ENCODE measurements at places on chromosomes 7 and 10.

- no peak for DNase-seq
Measured at GRCh38 chr7:31104361-31105255, 52.5 kb downstream of the ADCYAP1R1 start.

DNA sequence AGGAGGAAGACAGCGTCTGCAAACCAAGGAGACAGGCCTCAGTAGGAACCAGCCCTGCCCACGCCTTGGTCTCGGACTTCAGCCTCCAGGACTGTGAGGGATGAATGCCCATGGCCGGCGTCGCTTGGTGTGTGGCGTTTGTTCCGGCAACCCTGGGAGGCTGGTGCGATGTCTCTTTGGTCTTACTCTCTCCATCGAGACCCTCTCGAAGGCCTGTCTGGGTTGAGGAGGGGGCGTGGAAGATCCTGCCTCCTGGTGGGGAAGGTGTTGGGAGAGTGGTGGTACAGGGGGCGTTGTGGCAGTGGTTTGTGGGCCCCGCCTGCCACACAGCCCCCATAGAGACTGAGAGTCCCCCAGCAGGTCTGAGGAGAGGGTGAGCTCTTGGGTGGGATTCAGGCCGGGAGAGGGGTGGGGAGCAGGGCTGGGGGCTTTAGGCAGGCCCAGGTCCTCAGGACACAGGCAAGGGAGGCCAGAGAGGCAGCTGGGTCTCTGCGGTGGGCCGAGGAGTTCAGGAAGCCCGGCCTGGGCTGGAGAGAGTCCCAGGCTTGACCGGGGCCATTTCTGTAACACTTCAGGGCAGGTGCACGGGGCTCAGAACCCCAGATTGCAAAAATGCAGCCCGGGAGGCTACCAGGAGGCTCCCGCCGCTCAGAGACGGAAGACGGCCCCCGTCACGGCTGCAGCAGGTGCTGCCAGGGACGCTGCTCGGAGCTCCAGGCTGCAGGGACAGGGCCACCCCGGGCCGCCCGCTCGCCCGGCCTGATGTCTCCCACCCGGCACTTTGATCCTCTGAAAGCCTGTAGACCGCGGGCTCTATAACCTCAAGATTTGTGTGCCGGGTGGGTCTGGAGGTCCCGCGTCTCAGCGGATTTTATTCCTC is 33.8 kb upstream of the PSMG3 start:
- no peak for DNase-seq

GRCh38 chr10:20674926-20675325 is 222.2 kb downstream of the NEBL start:
- DNase-seq, result no peak

DNA sequence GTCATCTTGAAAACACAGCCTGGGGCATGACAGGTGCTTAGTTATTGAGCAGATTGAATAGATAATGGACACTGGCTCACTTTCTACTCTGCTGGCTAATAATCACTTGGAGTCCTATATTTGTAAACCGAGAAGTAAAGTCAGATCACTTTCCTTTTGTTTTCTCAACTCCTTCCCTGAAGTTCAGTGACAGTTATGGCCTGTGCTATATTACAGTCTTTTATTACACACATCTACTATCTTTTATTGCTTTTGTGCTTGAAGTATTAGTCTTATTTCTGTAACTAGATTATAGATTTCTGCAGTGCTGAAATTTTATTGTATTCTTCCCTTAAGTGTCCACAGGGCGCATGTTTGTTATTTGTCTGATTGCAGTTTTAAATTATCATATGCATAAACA is 136.4 kb upstream of the TAC1 start:
- no peak for DNase-seq

DNA sequence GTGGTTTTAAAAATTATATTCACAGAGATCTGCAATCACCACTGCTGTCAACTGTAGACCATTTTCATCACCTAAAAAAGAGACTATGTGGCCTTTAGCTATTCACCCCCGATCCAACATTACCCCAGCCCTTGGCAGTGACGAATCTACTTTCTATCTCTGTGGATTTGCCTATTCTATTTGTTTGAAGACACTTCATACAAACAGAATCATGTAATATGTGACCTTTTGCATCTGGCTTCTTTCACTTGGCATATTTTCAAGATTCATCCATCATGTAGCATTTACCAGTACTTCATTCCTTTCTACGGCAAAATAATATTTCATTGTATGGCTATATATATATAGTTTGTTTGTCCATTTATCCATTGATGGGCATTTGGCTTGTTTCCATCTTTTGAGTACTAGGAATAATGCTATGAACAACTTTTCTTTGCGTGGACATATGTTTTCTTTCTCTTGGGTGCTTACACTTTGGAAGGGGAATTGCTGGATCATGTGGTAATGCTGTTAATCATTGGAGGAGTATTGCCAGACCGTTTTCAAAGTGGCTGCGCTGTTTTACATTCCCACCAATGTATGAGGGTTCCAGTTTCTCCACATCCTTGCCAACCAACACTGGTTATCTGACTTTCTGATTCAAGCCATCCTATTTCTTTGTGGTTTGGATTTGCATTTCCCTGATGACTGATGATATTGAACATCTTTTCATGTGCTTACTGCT is 22.3 kb downstream of the ADAMTS14 start:
- peak; percentile 70 for DNase-seq

DNA sequence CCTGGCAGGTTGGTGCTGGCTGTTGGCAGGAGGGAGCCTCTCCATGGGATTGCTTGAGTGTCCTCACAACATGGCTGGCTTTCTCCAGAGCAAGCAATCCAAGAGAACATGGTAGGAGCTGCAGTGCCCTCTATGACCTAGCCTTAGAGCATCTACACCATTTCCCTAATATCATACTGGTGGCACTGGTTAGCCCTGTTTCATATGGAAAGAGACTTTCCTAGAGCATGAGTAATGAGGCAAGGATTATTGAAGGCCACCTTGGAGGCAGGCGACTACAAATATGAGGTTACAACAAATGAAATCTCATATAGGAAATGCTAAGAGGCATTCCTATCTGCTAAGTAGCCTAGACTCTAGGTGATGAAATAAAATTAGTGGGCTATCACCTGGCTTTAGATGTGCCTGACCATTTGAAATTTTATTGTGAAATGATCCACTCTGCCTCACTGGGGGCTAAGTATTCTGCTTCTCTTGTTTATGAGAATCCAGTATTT is 153.6 kb downstream of the RGS10 start:
- no peak for DNase-seq

- no peak for DNase-seq
Measured at GRCh38 chr10:78371136-78371535, 337.5 kb downstream of the RPS24 start.

GRCh38 chr7:111654343-111654742 is 92.1 kb upstream of the IMMP2L start:
- no peak for DNase-seq

DNA sequence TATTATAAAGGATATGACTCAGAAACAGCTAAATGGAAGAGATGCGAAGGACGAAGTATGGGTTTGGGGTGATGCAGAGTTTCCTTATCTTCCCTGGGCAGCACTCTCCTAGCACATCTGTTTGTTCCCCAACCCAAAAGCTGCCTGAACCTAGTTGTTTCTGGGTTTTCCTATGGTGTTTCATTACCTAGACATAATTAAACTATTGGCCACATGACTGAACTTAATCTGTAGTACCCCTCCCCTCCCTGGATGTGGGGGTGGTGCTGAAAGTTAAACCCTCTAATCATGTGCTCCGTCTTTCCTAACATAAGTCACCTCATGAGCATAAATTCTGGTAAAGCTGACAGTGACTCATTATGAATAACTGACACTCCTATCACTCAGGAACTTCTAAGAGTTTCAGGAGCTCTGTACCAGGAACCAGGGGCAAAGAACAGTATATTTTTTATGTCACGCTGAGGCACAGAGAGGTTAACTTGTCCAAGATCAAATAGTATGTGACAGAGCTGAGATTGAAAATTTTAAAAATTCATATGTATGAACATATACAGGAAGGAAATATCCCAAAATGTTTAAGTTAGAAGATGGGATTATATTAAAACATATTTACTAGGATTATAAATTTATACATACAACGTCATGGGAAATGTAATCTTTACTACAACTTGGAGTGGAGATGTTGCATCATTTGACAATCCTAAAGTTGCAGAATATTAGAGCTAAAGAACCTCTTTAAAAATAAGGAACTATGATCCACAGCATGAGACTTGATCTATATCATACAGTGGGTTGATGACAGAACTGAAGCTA is 4.8 kb downstream of the STRIP2 start:
- DNase-seq, result no peak

DNA sequence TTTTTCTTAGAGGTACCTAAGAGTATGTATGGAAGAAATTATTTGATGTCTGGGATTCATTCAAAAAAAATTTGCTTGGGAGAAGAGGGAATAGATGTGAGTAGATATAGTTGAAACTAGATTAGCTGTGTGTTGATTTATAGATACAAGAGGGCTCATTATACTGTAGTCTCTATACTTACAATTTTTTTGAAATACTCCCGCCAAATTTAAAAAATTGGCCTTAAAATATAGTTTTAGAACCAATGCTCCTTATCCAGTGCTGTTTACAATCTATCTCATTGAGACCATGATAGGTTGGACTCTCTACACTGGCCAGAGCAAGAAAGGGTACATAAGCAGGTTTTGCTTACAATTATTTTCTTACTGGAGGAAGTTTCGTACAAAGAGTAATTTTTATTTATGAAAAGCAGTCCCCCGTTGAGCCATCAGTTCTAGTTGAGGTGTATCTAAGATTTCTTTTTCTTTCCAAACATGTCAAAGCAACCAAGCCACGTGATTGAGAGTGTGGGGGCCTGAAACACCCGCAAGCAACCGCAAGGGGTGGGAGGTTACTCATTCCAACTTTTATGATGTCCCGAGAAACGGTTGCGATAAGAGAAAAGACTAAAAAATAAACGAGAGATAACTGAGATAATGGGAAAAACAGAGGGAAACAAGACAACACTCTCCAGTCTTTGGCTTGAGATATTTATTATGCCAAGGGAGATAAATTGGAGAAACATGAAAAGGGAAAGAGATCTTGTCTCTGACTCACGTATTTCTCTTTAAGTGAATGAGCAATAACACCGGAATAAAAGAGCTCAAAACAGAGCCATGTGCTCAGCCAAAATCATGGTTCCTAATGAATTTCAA is 729.2 kb downstream of the LRMDA start:
- no peak for DNase-seq

DNA sequence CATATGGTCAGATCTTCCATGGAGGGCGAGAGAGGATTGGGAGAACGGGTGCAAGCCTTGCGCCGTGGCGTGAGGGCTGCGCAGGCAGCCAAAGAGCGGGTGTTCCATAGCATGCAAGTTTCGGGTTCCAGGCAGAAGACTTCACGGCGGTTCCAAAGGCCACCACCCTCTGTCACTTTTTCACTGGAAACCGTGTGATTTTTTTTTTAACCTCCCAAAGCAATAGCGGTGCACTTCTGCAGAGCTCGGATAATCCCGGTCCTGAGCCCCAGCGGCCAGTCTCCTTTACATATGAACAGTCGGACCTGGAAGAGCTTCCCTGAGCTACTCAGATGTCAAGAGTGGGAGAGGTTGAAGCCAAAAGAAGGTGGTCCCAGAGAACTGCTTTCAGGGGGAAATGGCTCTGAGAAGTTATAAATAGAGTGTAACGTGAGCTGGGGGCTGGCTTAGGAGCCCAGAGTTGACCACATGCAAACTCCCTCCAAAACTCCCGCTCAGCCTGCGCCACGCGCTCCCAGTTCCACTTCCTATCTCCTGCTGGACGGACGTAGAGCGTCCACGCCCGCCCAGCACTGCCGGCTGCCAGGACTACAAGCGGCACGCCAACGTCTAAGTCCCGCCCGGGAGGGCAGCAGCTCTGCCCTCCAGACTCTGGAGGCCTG is at the start of gene MEOX2:
Gene MEOX2, minus strand, starts transcription at position 389 of the 662 bp plus-strand sequence. Its CDS starts 281 bp downstream, at position 108.
- peak; percentile 95 for DNase-seq

GRCh38 chr7:74362266-74362665 is 73.1 kb downstream of the CLIP2 start:
- DNase-seq, result no peak

DNA sequence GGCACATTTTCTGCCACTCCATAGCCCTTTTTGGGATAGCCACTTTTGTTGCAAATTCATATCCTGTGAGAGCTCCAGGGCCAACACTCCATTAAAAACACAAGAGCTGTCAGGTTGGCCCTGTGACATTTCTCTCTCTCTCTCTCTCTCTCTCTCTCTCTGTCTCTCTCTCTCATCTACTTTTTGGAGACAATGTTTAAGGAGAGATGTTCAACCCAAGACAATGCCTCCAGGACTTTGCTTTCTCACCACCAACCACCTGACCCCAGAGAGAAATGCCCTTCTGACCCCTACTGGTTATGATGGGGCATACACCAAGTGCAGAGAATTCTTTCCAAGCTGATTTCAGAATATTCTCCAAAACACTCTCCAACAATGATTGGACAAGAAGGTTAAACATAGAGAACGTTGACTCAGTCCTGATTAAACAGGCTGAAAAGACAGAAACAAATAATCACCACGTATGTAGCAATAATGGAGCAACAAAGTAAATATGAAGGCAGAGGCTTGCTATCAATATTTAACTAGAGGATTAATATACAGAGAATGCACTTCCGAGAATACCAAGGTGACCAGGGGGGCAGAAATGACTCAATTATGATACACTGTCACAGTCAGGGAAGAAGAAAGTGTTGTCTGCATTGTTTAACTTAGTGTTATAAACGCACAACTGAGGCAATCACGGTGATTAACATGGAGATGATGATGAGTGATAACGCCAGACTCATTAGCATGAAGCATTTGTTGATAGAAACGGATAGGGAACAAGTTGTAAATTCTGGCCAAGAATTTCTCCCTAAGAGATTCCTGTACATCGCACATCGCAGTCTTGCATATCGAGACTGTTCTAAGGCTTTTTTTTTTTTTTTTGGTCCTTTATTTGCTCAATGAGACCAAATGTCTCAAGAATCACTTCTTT is 178.5 kb downstream of the NRP1 start:
- DNase-seq, result no peak

- no peak for DNase-seq
Measured at GRCh38 chr10:88979153-88979562, 11.4 kb upstream of the FAS start.

DNA sequence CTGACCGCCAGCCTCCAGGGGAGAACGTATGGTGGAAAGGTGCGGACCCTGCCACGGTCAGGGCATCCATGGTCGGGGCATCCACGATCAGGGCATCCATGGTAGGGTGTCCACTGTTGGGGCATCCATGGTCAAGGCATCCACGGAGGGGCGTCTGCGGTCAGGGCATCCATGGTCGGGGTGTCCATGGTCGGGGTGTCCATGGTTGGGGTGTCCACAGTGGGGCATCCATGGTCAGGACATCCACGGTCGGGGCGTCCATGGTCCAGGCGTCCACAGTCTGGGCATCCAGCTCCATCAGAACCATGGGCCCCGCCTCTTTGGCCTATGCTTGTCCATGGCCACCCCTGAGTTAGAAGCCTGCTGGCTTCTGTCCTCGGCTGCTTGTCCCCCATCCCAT is 148.1 kb downstream of the ADARB2 start:
- no peak for DNase-seq

GRCh38 chr10:58050575-58050974 is 217.1 kb downstream of the IPMK start:
- DNase-seq, result no peak

- DNase-seq, result no peak
Measured at GRCh38 chr7:14995774-14996173, 93.2 kb upstream of the DGKB start.

DNA sequence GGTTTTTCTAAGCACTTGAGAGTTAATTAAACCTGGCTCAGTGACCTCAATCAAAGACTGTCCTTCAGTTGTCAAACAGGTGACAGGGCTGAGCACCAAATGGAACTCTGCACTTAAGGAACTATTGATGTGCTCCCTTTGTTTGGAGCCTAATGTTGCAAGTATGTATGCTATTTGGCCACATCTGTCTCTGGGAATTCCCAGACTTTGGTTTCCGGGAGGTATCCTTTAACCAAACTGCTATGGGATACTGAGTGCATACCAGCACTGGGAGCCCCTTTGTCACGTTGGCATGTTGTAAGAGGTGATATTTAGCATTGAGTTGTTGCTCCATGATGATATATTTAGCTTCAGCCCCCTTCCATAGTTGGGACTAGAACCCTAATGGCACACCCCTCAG is 25.2 kb downstream of the ASZ1 start:
- DNase-seq, result no peak

Data from right lung (tissue), 10 donors.